Activated CD4-positive, alpha-beta T cell treated with anti-CD3 and anti-CD28 coated beads, Interleukin-2, amount 50 U/mL, for 16 hours (primary cell): ENCODE measurements at places on chromosomes 6 and 20.
A peak's percentile ranks its signal among the peaks of the same experiment; 100 is the strongest.

- no peak for DNase-seq
Measured at GRCh38 chr20:56867128-56867527, 238.0 kb downstream of the TFAP2C start.

DNA sequence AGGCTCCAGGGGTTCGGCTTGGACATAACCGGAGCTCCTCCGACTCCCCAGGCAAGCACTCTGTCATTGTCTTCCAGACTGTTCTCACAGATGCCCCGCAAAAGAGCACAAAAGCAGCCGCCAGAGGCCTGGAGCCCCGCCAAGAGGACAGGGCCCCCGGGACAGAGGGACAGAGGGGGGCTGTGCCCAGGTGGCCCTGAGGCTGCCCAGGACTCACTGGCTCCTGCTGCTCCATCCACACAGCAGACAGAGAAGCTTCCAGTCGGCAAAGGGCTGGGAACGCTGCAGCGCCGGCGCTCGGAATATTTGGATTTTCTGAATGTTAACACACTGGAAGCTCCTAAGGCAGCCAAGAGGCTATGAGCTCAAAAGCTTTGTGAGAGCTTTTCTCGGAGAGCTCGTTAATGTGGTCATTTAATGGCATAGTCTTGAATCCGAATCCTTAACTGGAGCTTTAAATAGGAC lies 68.0 kb upstream of the QKI start:
- DNase-seq: no peak

GRCh38 chr20:44835661-44836221 lies 25.4 kb upstream of the RIMS4 start:
- DNase-seq: no peak

DNA sequence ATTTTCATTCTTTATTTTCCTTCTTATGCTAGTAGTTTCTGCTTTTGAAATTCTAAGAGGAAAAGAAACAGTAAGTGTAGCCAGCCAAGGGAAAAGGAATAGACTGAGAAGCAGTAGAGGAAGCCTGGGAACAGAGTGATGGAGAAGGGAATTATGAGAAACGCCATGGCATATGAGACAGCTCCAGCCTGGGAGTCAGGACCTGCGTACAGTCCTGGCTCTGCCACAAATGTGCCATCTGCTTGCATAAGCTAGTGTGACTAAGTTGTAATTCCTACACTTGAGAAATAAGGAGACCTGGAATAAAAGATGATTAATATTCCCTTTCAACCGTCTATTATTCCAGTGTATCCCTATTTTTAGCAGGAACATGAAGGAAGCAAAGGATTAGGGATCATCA lies 47.5 kb downstream of the OSTM1 start:
- DNase-seq: no peak

- DNase-seq: peak; percentile 31
Measured at GRCh38 chr6:153511896-153512496, 380.9 kb upstream of the RGS17 start.

GRCh38 chr6:43478008-43478372 lies 620 bp downstream of the TJAP1 start:
- DNase-seq: no peak

- no peak for DNase-seq
Measured at GRCh38 chr6:41551086-41551700, 5.0 kb downstream of the FOXP4 start.

GRCh38 chr6:122788663-122789181 lies 336 bp upstream of the SMPDL3A start:
- DNase-seq: no peak

- no peak for DNase-seq
Measured at GRCh38 chr6:96786336-96786735, 50.9 kb downstream of the GPR63 start.

- no peak for DNase-seq
Measured at GRCh38 chr6:3349388-3350251, 90.9 kb downstream of the PSMG4 start.

GRCh38 chr6:45763281-45763680 lies 252.4 kb downstream of the CLIC5 start:
- DNase-seq: no peak

- no peak for DNase-seq
Measured at GRCh38 chr6:34516391-34517324, 39.5 kb downstream of the SPDEF start.
